Tongue (tissue), 3 donors: ENCODE measurements at places on chromosomes 16 and 17. TPM values are rescaled to one million over a fixed set of nuclear protein-coding genes. Genes with fewer than 3 reads are reported as not detected.

DNA sequence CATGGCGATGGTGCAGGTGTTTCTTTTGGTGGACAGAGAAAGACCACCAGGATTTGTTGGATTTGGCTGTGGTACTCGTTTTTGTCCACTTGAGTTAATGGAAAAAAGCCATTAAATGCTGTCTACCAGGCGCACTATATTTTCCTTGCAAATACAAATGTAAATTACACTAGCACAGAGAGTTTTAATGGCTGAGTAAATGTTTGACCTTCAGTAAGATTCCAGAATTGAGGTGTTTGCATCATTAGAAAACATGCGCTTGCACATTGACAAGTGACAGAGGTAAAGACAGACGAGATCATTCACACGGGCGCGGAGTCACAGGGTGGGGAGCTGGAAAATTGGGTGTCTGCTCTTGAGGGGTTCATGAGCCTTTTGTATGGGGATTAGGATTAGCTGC, 53.5 kb upstream of the AKTIP start:
- no peak for DNase-seq

- peak; percentile 27 for DNase-seq
These were observed 797 bp downstream of the HES7 start for GRCh38 chr17:8122924-8123694.

- peak; percentile 65 for DNase-seq
These were observed 20.6 kb upstream of the COL1A1 start for GRCh38 chr17:50221864-50222545.

GRCh38 chr17:79810130-79811010, 13.5 kb upstream of the CBX8 start:
- DNase-seq = peak; percentile 91

RBBP6 gene
- 42.9 TPM for total RNA-seq

- no peak for DNase-seq
These were observed 158.8 kb downstream of the CCDC182 start for GRCh38 chr17:57586196-57586740.

DNA sequence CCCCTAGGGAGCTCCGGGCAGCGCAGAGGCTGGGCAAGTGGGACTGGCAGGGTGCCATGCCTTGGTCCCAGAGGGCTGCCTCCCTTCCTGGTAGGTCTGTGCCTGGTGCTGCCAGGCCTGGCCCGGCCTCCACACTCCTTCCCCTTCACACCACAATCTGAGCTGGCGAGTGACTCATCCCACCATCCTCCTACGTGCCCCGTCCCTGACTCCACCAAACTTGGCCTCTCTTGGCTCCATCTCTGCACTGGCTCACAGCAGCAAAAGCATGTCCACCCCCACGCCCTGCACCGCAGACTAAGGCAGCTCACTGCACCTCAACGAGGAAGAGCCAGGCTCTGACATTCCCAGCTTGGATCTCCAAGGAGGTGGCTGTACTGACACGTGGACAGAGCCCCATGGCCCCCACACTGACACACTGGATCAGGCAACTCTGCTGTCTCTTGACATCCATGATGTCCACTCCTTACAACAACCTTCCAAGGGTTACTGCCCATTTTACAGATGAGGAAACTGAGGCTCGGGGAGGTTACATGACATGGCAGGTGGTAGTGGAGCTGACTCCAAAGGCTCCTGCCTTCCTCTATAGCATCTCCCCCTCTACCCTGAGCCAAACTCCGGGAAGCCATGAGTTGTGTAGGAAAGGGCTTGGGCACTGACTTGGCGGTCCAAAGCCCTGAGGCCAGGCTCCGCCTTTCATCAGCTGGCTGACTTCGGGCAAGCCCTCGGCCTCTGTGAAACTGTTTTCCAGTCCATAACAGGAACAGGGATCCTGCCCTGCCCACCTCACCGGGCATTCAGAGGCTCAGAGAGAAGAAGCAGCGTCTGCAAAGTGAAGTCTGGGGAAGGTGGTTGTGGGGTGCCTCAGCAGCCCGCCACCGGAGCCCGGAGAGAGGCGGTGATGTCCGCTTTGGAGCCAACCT, 20.1 kb upstream of the KRT19 start:
- no peak for DNase-seq

DNAJA3 gene
- total RNA-seq = 71.3 TPM

- DNase-seq = peak; percentile 76
These were observed 41.9 kb upstream of the EMP2 start for GRCh38 chr16:10622036-10622921.

ALOX12 gene
- total RNA-seq = 12.2 TPM

GRCh38 chr17:31226950-31227349, 70.1 kb downstream of the OMG start:
- DNase-seq = no peak

- DNase-seq = peak; percentile 89
These were observed 4.4 kb downstream of the CACNA1G start for GRCh38 chr17:50564916-50565315.

- DNase-seq = no peak
These were observed 705.5 kb upstream of the CDH8 start for GRCh38 chr16:62741692-62742091.

GRCh38 chr16:80704751-80705505, 99.5 kb downstream of the CDYL2 start:
- DNase-seq = no peak

DNA sequence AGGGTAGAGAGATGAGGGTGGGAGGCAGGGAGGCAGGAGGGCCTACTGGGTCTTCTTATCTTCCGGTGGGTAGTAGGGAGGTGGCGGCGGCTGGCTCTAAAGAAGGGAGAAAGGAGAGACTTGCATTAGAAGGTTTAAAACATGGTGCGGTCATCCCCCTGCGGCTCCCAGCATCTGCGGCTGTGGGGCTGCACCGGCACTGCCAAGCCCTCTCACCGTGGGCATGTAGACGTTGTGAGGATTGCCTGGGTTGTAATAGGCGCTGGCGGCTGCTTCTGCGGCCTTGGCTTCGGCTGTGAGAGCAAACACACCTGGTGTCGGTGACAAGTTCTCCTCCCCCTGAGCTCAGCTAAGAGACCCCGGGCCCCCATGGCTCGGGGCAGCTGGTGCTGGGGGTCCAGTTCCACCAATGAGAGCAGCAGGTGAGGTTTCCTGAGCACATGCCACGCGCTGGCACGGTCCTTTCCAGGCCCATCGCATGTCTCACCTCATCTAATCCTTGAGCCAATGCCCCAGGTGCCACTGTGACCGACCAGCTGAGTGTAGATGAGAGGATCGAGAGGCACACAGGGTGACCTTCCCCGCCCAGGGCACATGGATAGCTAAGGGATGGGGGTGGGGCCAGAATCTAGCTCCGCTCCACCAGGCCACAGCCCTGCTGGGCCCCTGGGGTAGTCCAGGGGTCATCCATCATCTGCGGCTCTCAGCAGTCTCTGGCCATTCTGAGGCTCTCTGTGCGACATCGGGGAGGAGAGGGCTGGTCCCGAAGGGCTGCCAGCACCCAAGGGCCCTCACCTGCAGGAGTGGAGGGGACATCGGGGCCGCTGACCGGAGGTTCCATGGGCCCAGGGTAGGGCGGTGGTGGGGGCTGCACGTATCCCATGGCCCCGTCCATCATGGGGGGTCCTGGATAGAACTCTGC, 2.7 kb upstream of the UNC13D start:
- DNase-seq = no peak
